WTC11 (cell line): ENCODE measurements at places on chromosomes 5 and 9. TPM values are rescaled to one million over a fixed set of nuclear protein-coding genes. Genes with fewer than 3 reads are reported as not detected.

DNA sequence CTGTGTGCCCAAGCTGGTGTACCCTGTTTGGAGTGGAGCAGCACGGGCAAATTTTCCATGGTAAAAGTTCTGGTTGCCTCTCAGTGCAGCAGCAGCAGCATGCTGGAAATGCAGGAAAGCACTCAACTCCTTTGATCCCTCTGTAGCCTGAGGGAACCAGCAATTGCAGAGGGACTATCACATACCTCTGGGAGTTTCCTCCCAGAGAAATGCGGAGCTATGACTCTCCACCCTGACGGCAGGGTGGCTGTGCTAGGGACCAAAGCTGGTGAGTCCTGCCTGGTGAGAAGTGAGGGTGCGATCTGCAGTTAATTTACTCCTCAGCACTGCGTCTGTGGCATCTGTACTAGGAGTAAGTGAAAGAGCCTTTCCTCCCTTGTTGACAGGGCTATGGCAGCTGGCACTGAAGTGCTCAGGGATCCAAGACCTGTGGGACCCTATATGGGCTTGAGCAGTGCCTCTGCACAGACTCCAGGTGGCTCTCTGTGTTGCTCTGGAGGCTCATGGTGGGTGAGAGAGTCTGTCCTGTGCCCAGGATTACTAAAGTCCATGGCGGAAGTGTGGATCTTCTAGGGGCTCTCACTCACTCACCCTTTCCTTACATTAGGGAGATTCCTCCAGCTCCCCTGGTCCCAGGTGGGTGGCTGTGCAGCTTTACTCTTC lies 601.2 kb upstream of the TYRP1 start:
- no peaks in the 10 kb centered on the region for H3K36me3 ChIP-seq
- H3K27ac ChIP-seq, result no peak overlapping the region
- H3K27me3 ChIP-seq, result no peaks in the 10 kb centered on the region; the same call in 1 of the 2 replicates

- H3K4me1 ChIP-seq, result peaks cover 7% of the 10 kb centered on the region
- peaks cover 34% of the 10 kb centered on the region for H3K27me3 ChIP-seq
- peaks cover 39% of the 10 kb centered on the region for H3K36me3 ChIP-seq
These were observed 650 bp downstream of the DCTN4 start for GRCh38 chr5:150758203-150758530.

GRCh38 chr5:88889189-88890069 lies 6.4 kb upstream of the MEF2C start:
- H3K36me3 ChIP-seq, result no peaks in the 10 kb centered on the region
- H3K4me3 ChIP-seq, result peak overlapping the region; percentile 91
- DNase-seq, result peak; percentile 54

GRCh38 chr9:81472701-81473100 lies 216.6 kb downstream of the TLE1 start:
- no peak overlapping the region for H3K4me3 ChIP-seq
- no peaks in the 10 kb centered on the region for H3K36me3 ChIP-seq
- H3K27me3 ChIP-seq, result no peaks in the 10 kb centered on the region
- H3K27ac ChIP-seq, result no peak overlapping the region
- peaks cover 12% of the 10 kb centered on the region; the same call in 1 of the 2 replicates for H3K4me1 ChIP-seq

DNA sequence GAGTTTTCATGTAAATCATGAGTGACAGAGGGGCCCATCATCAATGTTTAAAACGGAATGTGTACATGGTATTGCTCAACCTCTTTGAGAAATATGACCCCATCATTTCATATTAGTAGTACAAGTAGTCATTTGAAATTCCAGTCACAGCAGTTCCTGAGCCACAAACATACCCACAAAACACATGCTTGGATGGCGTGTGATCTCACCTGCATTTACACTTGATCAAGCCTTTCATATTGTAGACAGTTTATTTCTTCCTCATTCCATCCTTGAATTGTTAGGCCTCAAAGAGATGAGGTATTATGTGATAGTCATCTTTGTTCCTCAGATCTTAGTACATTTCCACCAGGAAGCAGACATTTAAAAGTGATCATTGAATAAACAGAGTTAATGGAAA lies 96.8 kb upstream of the TAS2R1 start:
- H3K4me3 ChIP-seq, result no peak overlapping the region
- no peaks in the 10 kb centered on the region for H3K27me3 ChIP-seq
- H3K4me1 ChIP-seq, result no peaks in the 10 kb centered on the region
- no peak for DNase-seq
- no peaks in the 10 kb centered on the region for H3K36me3 ChIP-seq

- no peak overlapping the region for H3K27ac ChIP-seq
- no peaks in the 10 kb centered on the region for H3K27me3 ChIP-seq
- H3K4me1 ChIP-seq, result peaks cover 11% of the 10 kb centered on the region
- no peak for DNase-seq
- H3K36me3 ChIP-seq, result no peaks in the 10 kb centered on the region
These were observed 96.1 kb downstream of the JAKMIP2 start for GRCh38 chr5:147686421-147686820.

GRCh38 chr5:589588-589987 lies 22.6 kb upstream of the CEP72 start:
- H3K27me3 ChIP-seq, result peaks cover 34% of the 10 kb centered on the region
- no peak overlapping the region for H3K4me3 ChIP-seq
- no peaks in the 10 kb centered on the region for H3K36me3 ChIP-seq
- DNase-seq, result no peak

- H3K36me3 ChIP-seq, result no peaks in the 10 kb centered on the region
- DNase-seq, result no peak
- no peak overlapping the region for H3K4me3 ChIP-seq
- H3K27me3 ChIP-seq, result no peaks in the 10 kb centered on the region
These were observed 46.7 kb upstream of the UBQLN1 start for GRCh38 chr9:83754383-83754977.

GRCh38 chr9:95810814-95811213 lies 64.7 kb upstream of the ERCC6L2 start:
- H3K27me3 ChIP-seq, result no peaks in the 10 kb centered on the region
- no peaks in the 10 kb centered on the region for H3K36me3 ChIP-seq
- no peak overlapping the region for H3K4me3 ChIP-seq
- peaks cover 33% of the 10 kb centered on the region for H3K4me1 ChIP-seq
- no peak overlapping the region for H3K27ac ChIP-seq

- DNase-seq, result no peak
- no peaks in the 10 kb centered on the region; the same call in 1 of the 2 replicates for H3K27me3 ChIP-seq
- H3K4me3 ChIP-seq, result no peak overlapping the region
- no peaks in the 10 kb centered on the region for H3K4me1 ChIP-seq
- no peak overlapping the region for H3K27ac ChIP-seq
- H3K36me3 ChIP-seq, result peaks cover 12% of the 10 kb centered on the region
These were observed 22.0 kb upstream of the EMB start for GRCh38 chr5:50463047-50463446.

DNA sequence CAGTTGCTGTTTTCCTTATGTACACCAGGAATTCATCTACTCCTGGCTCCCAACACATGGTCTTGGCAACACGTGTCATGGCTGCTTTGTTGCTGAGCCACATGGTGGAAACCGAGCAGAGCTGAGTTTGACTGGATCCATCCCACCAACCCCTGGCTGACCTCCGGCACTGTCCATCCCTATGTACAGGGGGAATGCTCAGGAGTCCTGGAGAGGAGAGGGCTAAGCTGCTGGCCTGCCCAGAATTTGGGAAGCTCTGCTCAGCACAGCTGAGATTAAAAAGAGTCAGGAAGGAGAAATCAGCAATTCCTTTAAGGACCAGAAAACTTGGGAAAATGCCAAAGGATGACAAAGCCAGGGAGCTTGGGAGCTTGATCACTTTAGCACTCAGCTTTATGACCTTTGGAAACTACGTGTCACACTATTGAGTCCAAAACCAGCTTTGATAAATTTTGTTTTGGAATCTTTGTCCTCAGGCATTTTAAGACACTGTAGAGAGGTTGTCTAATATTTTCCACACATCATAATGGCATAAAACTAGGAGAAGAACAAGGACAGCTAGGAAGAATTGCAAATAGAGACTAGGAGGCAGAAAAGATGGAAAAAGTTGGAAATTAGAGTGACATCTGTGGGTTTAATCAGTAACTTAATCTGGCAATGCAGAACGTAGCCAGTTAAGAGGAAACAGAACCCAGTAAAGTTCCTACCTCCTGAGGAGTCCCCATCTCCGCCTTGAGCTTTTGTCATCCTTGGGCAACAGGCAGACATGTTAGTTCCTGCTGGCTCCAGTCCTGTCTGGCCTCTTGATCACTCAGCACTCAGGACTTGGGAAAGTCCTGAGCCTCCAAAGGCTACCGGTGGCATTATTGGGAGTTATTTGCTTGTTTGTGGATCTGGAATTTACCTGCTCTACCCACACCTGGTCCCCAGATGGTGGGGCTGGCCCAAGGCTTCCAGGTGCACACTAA lies 62.5 kb upstream of the PLPP1 start:
- H3K4me1 ChIP-seq, result peaks cover 24% of the 10 kb centered on the region
- H3K27ac ChIP-seq, result peak overlapping the region; percentile 9; the same call in 1 of the 2 replicates
- DNase-seq, result no peak

The HMGCS1 gene
- 176 to 199 TPM (median 178 TPM) in 3 replicates for total RNA-seq

The IL9 gene
- total RNA-seq, result not detected in 3 replicates
